ENCODE measurements at places on chromosomes 5 and 9. TPM values are rescaled to one million over a fixed set of nuclear protein-coding genes. Genes with fewer than 3 reads are reported as not detected.

GRCh38 chr5:98492258-98492657 is 281.2 kb upstream of the RGMB start:
- no peaks in the 10 kb centered on the region for H3K27me3 ChIP-seq
- H3K4me3 ChIP-seq: no peak overlapping the region
- DNase-seq: no peak
- no peak overlapping the region for H3K27ac ChIP-seq

GRCh38 chr5:192970-193831 is 1.9 kb downstream of the LRRC14B start:
- no peaks in the 10 kb centered on the region for H3K36me3 ChIP-seq
- H3K27me3 ChIP-seq: peaks cover under 1% of the 10 kb centered on the region
- no peak for DNase-seq
- no peak overlapping the region for H3K4me3 ChIP-seq

Gene DMRT2
- total RNA-seq: not detected

DNA sequence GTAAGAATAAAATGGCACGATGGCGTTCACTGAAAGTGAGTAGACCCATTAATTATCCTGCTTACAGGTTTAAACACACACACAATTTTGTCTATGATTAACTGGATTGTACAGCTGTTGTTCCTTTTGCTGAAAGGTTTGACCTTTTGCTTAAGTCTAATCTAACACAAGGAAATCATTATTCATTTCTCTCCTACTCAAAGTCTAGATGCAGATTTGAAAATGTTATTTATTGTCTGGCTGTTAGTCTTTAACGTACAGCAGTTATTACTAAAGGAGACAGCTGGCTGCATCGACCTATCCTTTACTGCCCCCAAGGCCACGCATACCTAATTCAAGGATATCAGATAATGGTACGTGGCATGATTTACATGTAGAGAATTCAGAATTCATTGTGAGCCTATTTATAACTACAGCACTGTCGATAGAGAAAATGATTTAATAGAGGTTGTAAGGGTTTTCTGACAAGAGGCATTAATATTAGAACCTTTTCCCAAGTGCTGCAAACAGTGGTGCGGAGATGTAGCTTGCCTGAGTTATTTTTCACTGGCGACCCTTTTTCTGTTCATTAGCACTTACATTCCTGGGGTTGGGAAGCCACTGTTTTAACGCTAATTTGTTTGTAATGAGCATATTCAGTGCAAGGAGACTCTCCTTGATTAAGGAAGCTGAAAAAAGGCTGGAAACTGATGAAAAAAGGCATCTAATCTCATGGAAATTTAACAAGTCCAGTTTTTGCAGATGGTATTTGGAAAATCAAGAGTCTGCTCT is 368.4 kb upstream of the GRAMD2B start:
- DNase-seq: no peak
- H3K27ac ChIP-seq: no peak overlapping the region
- H3K4me3 ChIP-seq: no peak overlapping the region
- no peaks in the 10 kb centered on the region for H3K36me3 ChIP-seq

- no peaks in the 10 kb centered on the region for H3K36me3 ChIP-seq
- no peak overlapping the region for H3K27ac ChIP-seq
Measured at GRCh38 chr5:91126448-91126847, 256.7 kb downstream of the ARRDC3 start.

Gene ANKRD18B
- total RNA-seq: not detected

GRCh38 chr9:93257808-93258331 is 73.9 kb downstream of the WNK2 start:
- H3K27ac ChIP-seq: no peak overlapping the region
- no peaks in the 10 kb centered on the region for H3K36me3 ChIP-seq
- no peak for DNase-seq
- no peaks in the 10 kb centered on the region for H3K4me1 ChIP-seq
- H3K4me3 ChIP-seq: no peak overlapping the region
